Kidney capillary endothelial cell (primary cell): ENCODE measurements at places on chromosomes 4 and X.

GRCh38 chrX:31266203-31267076, 194.6 kb upstream of the FTHL17 start:
- DNase-seq = no peak

GRCh38 chrX:53287493-53288138, 6.2 kb upstream of the IQSEC2 start:
- no peak for DNase-seq

- DNase-seq = no peak
These were observed 24.5 kb downstream of the TMSB4X start for GRCh38 chrX:12999422-12999821.

GRCh38 chr4:100805538-100805937, 287.7 kb upstream of the EMCN start:
- no peak for DNase-seq

- no peak for DNase-seq
These were observed 516.8 kb upstream of the ADGRL3 start for GRCh38 chr4:60683357-60683756.

DNA sequence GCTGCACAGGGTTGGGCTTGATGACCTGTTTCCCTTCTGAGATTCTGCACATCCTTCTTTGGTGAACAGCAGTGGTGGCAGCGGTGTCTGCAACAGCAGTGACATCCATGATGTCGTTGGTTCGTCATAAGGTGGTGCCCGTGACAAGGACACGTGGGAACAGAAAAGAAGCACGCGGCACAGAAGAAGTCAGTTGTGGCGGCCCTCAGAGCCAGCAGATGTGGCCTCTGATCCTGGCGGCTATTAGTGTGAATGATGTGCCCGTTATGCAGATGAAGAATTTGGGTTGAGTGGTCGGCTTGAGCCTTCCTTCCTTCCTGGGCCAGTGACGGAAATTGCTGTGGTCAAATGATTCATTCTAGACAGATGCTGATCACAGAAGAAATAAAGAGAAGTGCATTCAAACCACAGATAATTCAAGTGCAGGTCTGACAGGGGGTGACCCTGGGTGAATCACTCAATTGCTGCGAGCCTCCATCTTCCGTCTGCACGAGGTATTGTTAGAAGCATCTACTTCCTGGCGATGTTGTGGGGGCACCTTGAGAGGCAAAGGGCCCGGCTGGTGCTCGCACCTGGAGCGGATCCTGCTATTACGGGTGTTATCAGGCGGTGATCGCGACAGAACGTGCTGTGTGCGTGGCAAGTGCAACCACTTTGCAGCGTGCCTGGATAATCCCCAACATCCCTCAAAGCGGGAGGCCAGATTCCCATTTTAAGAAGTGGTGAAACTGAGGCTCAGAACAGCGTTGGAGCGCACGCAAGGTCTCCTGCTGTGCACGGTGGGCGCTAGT, 215.2 kb upstream of the PSAPL1 start:
- DNase-seq = peak; percentile 97

DNA sequence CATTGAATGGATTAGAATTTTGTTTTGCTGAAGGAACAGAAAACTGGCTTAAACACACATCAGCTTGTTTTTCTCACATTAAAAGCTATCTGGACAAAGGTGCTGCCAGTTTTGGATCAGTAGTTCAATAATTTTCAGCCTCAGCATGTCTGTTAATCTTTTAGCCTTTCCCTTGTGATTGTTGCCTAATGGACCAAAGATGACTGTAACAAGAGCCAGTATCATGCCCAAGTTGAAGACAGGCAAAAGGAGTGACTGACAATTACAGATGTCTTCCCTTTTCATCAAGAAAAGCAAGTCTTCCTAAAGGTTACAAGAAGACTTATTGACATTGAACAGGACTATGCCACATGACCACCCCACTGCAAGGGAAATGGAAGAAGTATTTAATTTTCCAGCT, 419.7 kb downstream of the MAPK10 start:
- DNase-seq = no peak

DNA sequence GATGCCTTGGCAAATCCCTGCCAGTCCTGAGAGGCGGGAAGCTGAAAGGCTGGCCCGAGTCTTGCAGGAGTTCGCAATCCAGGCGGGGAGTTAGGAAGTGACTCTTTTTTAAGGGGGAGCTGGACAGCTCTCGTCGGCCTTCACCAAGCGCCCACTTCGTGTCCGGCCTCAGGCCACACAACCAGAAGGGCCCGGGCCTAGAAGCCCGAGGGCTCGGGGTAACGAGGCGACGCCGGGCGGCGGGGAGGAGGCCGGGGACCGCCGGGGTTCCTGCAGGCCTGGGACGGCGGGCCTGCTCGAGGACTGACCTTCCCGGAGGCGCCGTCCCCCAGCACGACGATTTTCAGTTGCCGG, 395 bp downstream of the RAB28 start:
- DNase-seq = peak; percentile 71

GRCh38 chr4:77349796-77350195, 192.8 kb downstream of the CCNG2 start:
- DNase-seq = no peak

DNA sequence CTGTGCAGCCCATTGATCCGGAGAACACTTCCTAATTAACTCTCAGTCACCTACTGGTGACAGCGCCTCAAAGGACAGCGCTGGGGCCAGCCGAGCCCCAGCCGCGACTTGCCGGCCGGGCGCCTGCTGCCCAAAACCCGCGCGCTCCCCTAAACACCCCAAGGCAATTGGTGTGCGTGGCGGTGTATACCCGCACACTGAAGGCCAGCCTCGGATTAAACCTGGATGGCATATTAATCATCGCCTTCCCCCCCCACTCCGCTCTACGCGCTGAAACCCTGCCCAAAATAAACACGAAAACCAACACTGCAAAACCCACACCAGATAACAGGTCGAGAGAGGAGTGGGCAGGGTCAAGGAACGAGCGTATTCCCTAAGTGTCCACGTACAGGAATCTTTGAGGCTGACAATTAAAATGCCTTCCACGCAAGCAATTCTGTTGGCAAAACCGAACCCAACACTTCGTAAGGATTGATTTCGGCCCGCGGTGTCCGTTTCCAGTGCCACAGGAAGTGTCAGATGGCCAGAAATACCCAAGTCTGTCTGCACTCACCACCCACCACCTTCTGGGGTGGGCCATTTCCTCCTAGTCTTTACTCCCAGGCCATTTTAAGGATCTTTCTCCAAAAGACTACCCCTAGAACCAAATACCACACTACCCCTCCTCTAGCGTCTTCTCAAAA, 2.7 kb downstream of the BCOR start:
- no peak for DNase-seq

GRCh38 chr4:146243141-146243882, 29.0 kb downstream of the REELD1 start:
- DNase-seq = peak; percentile 81

DNA sequence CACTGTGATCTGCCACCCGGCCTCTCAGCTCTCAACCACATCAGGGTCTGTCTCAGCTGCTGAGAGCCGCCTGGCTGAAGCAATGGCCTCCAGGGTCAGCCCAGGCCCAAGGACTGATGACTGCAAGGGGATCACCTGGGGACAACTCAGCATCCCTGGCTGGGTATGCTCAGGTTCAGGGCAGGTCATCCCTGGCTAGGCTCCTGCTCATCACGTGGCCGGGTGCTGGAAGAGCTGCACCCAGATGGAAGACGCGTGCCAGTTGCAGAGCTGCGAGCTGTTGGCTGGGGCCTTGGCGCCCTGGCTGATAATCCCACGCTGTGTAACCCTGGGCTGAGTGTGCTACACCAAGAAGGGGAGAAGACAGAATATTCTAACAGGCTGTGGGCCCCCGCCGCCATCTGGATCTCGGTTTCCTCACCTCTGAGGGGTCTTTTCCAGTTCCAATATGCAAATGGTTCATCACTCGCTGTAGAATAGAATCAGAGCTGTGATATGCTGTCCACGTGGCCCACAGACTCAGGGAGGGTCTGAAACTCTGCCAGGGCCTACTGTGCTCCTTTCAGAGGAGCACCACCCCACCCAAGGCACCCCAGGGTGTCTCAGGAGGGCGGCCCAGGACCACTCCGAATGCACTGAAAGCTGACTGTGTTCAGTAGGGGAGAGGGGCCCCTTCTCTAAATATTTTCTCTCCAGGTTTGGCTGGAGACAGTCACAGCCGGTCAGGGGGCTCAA, 338.8 kb downstream of the BCOR start:
- no peak for DNase-seq

GRCh38 chr4:8171266-8171665, 12.7 kb upstream of the ABLIM2 start:
- no peak for DNase-seq

DNA sequence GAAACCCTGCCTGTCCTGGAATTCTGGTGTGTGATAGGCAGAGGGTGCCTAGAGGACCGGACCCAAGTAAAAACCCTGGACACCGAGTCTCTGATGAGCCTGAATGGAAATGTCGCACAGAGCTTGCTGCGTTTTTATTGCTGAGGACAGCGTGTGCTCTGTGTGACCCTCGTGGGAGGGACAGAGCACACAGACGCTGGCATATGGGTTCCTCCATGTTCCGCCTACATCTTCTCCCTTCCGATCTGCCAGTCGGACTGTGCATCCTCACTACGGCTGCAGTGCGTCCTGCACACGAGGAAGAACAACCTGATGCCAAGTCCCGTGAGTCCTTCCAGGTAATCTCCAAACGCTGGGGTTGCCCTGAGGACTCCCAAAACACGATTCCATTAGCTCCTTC, 68.3 kb downstream of the AFAP1 start:
- DNase-seq = no peak

DNA sequence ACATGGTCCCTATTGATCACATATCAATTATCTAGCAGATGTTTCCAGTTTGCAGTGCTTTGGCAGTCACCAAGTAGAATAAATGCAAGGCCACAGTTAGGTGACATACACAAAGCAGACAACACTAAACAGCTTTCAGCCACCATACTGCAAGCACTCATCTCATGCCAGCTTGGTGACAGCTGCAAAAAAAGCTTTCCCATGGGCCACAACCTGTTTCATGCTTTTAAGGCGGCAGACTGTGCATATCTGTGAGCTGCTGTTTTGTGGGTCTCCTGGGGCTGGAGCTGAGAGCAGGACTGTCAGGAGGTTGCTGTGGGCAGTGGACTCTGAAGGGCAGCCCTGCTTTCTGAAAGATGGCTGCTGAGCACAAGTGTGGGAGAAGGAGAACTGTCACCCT, 82.6 kb downstream of the FHDC1 start:
- no peak for DNase-seq

- no peak for DNase-seq
These were observed 127.7 kb downstream of the RBMX2 start for GRCh38 chrX:130529531-130529930.

GRCh38 chr4:99104153-99104552, 15.6 kb upstream of the ADH5 start:
- DNase-seq = no peak

DNA sequence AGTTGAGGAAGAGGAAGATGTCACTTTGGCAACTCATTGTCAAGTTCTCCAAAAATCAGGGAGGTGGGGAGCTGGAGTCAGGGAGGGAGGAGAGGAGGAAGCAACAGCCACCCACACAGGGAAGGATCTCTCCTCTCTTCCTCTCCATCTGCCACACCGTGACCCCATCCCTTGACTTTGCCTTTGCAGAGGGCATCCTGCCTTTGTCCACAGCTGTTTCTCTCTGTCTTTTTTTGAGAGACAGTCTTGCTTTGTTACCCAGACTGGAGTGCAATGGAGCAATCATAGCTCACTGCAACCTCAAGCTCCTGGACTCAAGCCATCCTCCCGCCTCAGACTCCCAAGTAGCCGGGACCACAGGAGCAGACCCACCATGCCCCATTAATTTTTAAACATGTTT, 276.0 kb downstream of the SHOX start:
- DNase-seq = no peak

GRCh38 chr4:137768196-137768595, 235.9 kb upstream of the PCDH18 start:
- peak; percentile 2 for DNase-seq

- no peak for DNase-seq
These were observed 95.3 kb downstream of the SH3RF1 start for GRCh38 chr4:169175476-169175875.

- no peak for DNase-seq
These were observed 159.4 kb downstream of the TRAM1L1 start for GRCh38 chr4:116925900-116926457.
